Progenitor cell of endocrine pancreas (in vitro differentiated cells): ENCODE measurements at places on chromosomes 3 and 15.

DNA sequence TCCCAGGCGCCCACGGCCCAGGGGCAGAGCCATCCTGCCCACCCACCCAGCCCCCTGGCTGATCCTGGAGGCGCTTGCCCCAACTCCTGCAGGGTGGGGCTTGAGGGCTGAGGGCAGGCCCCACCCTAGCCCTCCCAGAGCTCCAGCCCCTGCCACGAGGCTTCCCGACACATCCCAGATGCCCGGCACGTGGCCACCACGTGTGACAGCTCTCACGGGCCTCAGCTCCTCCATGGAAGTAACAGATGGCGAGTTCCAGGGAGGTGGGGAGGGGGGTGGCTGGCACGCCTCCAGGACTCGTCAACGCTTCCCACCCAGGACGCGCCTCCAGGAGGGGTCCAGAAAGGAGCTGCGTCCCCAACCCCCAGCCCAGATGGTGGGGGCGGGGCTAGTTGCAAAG lies 29.1 kb downstream of the PLXND1 start:
- no peak for DNase-seq

- no peak for DNase-seq
Observed at GRCh38 chr3:143654906-143655305, 193.4 kb downstream of the SLC9A9 start.

DNA sequence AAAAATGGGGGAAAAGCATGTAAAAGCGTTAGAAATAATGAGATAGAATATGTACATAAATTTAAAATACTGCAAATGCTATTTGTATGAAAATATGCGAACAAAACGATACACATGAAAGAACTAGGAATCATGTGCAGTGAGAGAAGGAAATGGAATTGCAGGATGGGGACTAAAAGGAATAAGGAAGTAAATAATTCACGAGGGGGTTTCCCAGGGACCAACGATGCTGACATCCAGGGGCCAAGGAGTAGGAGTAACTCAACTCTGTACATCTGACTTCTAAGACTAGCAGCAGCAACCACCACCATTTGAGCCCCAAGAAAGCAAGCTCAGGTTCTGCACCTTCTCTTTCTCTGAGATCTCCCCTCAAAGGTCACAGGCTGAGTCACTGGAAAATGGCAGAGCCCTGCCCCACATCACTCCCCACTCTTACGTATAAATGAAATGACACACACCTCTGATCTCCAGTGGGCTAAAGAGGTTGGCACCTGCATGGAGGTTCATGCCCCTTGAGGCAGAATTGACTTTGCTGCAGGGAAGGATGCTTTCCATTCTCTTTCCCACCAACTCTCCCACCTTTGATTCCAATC lies 100.0 kb upstream of the DLG1 start:
- DNase-seq, result no peak

GRCh38 chr3:101665851-101666250 lies 11.1 kb downstream of the ZBTB11 start:
- no peak for DNase-seq

GRCh38 chr15:29896062-29896461 lies 73.8 kb upstream of the TJP1 start:
- DNase-seq, result no peak

GRCh38 chr3:18717598-18717997 lies 292.5 kb upstream of the SATB1 start:
- no peak for DNase-seq

DNA sequence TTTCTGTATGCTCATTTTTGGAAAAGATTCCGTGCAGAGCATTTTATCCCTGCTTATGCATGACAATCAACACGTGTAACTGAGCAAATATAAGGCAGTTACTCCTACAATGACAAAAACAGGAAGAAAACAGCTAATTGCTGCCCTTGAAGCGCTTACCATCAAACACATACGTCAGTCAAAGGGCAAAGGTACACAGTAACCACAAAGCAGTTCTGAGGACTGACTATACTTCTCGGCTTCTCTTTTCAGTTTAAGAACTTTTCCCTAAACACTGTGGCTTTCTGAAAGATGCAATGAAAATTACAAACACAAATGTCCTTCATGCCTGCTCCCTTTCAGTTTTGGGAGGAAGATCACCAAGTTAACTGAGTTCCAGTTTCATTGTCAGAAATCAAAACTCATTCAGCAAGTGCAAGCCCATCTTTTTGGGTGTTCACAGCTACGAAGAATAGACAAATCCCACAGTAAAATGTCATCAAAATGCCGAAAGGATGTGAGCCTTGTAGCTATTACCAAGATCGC lies 602.8 kb downstream of the FOXP1 start:
- no peak for DNase-seq

DNA sequence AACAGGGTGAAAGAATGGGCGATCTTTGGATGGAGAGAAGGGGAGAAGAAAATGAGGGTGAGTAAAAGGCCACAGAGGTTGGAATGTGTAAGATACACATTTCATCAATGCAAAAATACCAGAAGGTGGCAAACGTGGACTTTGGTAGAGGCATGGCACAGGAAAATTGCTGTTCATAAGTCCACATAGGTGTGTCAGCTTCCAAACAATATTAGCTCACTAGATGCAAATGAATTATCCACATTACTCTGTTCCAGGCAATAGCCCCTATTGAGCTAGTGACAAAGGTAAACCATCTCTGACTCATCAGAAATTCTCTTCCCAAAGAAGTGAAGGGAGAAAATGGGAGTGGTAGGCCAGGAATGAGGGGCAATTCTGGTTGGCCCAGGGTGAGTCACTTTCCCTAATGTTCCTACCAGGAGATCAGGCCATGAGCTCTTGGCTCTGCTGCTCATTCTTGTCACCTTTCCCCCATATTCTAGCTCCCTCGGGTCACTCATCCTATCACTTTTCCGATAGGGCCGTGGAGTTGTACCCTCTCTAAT lies 19.9 kb downstream of the ACKR2 start:
- no peak for DNase-seq

- no peak for DNase-seq
Observed at GRCh38 chr3:107630779-107631178, 108.0 kb downstream of the BBX start.

DNA sequence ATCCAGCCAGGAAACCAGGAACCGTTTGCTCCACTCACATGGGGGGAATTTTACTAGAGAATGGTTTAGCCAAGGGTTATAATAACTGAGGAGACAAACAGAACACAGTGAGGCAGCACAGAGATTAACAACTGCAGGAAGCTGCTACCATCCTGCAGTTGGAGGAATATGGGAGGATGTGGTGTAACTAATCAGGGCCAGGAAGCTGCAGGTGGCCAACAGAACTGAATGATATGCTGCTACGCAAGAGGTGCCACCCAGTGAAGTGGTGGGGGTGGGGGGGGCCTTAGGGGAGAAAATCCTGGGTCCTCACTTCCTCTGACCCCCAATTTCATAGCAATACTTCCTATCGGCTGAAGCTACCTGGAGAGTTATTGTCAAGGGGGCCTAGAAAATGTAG lies 306.4 kb upstream of the STT3B start:
- no peak for DNase-seq

- no peak for DNase-seq
Observed at GRCh38 chr3:182812123-182812522, 18.8 kb downstream of the ATP11B start.

DNA sequence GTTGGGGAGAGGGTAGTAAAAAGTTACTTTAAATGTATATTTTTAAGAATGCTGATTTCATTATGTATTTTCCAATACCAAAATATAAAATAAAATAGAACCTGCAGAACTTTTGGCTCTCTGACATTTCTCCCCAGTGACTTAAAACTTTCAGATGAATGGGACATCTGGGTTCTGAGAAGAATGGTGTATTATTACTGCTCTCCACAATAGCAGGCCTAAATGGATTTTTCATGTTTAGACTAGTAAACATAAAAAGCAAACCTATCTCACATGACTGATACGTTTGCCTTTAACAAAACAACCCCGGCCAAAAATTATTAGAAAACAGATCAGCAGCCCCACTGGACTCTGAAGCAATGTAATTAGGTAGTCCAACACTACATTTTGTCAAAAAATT lies 73.8 kb downstream of the FHIT start:
- DNase-seq, result no peak

DNA sequence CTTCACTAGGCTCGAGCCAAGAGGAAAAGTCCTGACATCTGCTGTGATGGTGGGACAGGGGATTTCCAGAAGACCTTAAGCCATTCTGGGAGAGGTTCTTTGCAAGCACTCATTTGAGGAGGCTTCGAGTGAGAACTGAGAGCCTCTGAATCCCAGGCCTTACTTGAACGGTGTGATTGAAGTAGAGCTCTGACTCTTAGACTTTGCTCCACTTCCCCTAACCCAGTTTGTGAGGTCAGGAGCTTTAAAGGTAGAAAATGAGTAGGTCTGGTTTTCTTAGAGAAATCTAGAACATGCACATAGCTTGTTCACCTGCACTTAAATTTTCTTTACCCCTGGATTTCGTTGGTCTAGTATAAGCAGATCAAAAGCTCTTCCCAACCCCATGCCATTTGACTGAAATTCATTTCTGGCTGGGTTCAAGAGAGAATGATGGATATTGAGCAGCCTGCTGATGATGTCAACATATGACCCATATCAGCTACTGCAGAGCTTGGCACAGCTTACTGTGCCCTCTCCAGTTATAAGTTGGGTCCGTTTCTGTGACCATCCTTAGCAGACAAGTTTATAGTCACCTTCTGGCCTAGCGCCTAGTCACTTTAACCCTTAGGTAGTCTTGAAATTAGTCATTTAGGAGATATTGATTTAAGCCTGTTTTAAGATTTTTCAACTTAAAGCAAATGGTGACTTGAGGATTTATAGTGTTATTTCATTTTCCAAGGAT lies 229.2 kb upstream of the CHRM5 start:
- DNase-seq, result no peak

GRCh38 chr3:48466386-48467109 lies 20.0 kb downstream of the ATRIP start:
- DNase-seq, result no peak

DNA sequence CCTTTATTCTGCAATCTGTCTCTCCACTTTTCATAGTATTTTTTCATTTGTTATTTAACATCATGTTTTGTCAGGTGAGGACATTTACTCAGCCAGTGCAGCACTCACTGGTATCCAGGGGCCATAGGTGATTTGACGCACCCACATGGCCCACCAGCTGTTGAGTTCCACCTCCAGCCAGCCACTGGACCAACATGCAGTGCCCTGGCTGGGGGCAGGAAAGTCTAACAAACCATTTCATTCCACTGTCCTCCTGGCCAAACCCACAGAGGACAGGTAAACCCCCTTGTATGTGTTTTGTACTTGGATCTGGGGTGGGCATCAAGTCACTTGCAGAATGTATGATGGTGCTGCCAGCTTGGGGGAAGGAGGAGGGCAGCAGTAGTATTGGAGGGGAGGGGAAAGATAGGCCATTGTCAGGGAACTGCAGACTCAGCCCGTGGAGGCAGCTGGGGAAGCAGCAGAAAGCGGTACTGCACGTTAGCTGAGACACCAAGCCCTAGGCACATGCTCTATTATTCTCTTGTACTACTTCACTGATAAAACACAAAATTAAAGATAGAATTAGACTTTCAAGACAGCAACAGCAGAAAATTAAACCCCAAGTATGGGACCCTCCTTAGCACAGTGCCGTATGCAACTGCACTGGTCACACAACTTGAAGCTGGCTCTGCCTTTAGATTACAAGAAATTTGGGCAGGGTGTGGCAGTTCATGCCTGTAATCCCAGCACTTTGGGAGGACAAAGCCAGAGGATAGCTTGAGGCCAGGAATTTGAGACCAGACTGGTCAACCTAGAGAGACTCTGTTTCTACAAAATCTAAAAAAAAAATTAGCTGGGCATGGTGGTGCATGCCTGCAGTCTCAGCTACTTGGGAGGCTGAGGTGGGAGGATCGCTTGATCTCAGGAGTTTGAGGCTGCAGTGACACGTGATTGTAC lies 15.4 kb upstream of the RPL24 start:
- DNase-seq, result no peak

DNA sequence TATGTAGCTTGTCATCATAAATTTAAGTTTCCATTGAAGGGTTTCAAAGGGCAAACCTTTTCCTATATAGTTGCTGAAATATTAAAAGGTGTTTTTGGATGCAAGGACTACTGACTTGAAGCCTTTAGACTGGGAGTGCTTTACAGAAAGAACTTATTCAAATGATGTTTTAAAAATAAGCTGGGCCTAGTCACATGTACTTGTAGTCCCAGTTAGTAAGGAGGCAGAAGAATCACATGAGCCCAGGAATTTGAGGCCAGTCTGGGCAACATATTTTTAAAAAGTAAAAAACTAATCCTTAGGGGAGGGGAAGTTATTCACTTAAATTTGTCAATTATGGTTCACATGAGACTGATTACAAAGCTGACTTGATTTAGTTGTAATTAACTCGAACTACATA lies 65.0 kb downstream of the SMARCC1 start:
- DNase-seq, result no peak

DNA sequence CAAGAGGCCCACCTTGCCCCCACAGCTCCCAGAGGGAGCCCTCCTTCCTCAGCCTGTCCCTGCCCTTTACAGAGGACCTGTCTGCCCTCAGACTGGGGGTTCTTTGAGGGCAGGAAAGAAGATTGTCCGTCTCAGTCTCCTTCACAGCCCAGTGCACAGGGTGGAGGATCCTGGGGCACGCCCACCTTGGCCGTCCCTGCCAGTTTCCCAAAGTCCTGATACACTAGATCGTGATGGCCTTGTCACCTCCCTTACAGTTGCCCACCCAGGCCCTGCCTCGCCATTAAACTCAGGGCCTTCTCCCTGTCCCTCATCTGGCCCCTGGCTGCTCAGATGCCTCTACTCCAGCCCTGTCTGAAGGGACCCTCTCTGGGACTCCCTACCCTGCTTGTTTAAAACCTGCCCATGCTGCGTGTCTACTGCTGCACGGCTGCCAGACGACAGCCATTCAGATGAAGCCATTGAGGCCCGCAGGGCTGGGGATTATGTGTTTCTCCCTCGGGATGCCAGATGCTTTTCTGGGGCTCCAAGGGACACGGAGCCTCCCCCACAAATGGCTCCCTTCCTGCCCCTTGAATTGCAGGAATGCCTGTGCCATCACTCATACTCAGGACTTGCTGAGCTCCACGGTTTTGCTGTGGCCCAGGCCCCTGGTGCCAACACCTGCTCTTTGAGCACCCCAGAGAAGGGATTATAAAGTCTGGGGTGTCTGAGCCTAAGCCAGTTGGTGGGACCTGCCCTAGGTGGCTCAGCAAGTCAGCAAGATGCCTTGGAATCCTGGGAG lies 27.8 kb downstream of the ACSBG1 start:
- DNase-seq, result no peak
